ENCODE measurements at places on chromosomes 12 and 14.

DNA sequence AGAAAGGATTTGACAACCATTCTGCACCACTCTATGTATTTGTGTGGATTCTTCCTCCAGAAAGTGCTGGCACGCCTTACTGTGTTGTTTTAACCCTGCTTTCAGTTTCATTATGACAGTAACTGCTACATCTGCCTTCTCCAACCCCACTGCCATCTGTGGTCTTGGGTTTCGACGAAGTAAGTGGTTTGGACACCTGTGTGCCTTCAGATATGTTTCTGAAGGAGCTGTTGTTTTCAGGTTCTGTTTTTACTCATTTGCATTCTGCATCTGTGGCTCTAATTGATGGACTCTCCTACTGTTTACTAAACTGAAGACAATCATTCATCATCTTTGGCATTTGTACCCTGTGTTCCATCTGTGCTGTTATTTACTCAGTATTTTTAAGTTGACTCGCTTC is 4.1 kb downstream of the TSHR start:
- DNase-seq: no peak

- no peak for DNase-seq
Observed at GRCh38 chr14:73714656-73715081, 485 bp upstream of the PNMA1 start.

DNA sequence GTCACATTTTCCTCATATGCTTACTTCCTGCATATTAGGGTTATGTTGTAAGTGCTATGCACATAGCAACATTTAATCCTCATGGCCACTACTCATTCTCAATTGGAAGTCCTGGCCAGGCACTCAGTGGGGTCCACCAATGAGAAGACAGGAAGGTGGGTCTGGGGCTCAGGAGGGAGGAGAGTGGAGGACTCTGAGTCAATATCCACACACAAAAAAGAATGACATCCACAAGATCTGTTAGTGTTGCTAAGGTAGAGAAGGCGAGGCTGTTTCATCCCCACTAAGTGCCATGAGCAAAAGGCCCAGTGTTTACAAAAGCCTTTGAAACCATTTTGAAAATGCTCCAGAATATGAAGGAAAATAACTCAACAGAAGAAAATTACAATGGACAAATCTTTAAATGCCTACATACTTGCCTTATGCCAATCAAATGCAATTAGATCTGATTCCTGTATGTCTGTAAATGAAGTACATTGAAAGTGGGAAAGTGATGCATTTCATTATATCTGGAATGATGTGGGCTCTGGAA is 53.9 kb downstream of the EID3 start:
- DNase-seq: no peak

- DNase-seq: peak; percentile 49
Observed at GRCh38 chr12:96208346-96208745, 14.2 kb downstream of the ELK3 start.

- DNase-seq: no peak
Observed at GRCh38 chr14:56874375-56874774, 64.1 kb upstream of the OTX2 start.

DNA sequence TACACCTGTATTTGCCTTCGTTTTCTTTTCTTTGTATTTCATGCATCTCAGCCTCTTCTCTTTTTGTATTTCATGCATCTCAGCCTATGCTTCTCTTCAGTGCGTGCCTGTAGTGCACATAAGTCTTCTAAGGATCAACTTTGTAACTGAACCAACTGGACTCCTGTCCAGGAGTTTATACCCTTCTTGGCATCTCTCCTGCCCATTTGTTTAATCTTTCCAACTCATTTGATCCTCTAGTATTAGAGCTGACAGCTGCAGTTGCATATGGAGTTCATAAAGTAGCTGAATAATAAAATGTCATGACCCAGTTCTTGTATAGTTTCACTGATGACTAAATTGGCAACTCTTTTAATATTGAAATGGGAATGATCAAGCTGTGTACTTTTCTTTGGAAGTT is 89.7 kb downstream of the FGD4 start:
- no peak for DNase-seq

DNA sequence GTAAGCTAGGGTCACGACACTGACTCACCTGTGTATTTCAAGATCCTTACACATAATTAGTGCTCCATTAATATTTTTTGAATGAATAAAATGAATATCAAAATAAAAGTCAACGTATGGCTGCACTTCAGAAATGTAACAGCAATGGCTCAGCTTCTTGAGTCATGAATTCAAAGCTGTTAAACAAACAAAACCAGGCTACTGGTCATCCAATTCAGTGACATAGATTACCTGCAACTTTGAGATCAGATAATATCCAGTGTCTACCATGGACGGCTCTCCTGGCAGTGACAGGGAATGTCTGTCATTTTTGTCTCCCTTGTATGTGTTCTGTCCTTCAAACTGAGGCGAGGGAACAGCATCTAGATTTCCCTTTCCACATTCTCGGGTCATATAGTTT is 225.6 kb downstream of the EFCAB11 start:
- no peak for DNase-seq

DNA sequence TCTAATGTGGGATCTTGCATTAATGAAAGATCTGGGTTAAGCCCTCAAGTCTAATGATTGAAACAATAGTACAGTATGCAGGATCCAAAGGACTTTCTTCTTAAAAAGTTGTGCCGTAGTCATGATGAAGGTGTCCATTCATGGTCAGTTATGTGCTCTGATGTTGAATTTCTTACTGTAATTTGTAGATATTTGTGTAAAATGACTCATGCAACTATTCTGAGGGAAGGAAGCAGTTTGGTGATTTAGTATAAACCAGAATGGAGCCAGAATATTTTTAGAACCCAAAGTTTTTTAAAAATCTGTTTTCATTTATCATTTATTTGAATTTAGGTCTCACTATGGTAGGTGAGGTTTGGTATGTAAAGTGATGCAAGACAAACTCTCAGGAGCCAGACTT is 151.2 kb downstream of the AKAP6 start:
- DNase-seq: no peak

GRCh38 chr12:26935636-26936378 is 2.0 kb downstream of the INTS13 start:
- DNase-seq: no peak

DNA sequence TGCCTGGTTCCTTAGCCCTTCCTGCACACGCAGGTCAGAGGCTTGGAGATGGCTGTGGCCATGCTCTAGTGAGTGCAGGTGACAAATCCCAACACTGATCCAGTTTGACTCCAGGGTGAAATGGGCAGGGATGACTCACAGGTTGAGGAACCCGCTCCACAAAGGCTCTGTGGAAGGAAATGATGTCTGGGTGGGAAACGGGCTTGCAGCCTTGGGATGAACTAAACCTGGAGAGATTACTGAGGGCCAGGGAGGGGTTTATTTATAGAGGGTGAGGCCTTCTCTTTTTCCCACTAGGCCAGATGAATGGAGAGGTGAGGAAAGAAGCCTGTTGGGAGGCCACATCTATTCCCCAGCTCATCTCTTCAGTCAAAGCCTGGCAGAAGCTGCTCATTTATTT is 29.3 kb upstream of the EMP1 start:
- no peak for DNase-seq

- no peak for DNase-seq
Observed at GRCh38 chr12:111748151-111748672, 18.5 kb upstream of the ALDH2 start.

DNA sequence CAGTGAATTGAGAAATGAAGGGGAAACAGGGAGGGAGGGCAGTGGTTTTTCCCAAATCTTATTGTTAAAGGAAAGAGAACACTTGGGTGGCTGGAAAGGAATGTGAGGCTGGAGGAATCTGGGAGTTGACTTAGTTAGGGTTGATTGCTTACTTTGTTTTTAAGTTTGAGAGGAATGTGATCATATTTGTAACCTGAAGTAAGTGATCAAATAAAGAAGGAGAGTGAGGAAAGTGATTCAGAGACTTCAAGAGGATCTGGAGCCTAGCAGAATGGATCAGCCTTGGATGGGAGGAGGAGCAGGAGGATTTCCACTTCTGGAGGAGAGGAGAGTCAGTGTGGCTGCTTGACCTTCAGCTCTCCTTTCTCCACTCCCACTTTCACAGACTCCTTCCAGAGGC is 6.0 kb upstream of the LRP6 start:
- no peak for DNase-seq

DNA sequence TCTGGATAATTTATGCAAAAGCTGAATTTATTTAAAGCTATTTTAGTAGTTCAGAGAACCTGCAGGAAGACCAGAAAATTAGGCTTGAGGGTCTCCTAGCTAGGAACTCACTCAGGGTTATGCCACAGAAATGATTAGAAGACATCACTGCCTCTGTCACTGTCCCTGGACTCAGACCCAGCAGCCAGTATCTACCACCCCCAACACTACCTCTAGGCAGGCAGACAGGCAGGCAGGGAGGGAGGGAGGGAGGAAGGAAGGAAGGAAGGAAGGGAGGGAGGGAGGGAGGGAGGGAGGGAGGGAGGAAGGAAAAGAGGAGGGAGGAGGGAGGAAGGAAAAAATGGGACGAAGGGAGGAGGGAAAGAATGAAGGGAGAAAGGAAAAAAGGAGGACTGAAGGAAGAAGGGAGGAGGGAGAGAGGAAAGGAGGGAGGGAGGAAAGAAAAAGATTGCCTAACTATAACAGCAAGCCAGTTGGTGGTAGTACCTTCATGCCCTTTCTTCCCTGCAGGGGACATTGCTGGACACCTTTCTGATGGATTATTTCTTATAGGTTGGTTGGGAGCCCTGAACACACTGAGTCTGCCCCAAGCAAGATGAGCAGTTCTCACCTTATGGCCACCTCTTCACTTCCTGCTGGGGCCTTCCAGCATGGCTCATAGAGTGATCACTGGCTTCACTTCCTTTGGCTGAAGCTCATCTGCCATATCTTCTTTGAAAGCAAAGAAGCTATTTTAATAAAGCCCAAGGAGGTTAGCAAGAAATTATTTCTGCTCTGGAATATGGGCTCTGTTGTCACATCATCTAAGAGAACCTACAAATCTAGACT is 49.7 kb downstream of the KICS2 start:
- no peak for DNase-seq

DNA sequence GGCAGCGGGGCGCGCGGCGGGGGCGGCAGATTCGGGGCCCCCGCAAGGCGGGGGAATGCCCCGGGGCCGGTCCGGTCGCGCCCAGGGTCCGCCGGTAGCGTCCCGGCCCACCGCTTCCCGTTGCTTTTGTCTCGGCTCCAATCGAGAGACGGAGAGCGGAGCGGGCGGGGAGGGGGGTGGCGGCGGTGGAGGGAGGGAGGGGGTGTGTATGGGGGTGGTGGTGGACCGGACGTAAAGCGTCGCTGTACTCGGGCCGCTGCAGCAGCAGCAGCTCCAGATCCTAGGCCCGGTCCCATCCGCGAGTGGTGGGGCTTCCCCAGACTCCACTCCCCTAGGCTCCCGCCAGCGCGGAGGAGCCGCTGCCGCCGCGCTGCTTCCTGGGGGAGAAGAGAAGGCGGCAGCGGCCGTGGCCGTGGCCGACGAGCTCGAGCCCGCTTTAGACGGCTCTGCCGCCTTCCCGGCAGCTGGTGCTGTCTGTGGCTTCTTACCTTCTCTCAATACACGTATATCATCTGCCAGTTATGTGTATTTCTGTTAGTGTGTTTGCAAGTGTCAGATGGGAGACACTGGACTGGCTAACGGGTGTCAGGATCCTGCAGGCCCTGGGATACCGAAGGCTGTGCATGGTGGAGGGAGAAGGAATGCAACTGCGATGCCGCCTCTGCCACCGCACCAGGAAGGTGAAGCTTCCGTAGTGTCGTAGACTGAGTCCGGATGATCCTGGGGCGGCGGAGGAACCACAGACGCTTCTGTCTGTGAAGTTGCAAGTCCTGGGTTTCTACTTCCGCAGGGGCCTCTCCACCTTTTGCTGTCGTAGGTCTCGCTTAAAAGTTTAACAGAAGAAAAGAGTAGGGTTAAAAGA is 508 bp downstream of the CNOT2 start:
- DNase-seq: peak; percentile 86

DNA sequence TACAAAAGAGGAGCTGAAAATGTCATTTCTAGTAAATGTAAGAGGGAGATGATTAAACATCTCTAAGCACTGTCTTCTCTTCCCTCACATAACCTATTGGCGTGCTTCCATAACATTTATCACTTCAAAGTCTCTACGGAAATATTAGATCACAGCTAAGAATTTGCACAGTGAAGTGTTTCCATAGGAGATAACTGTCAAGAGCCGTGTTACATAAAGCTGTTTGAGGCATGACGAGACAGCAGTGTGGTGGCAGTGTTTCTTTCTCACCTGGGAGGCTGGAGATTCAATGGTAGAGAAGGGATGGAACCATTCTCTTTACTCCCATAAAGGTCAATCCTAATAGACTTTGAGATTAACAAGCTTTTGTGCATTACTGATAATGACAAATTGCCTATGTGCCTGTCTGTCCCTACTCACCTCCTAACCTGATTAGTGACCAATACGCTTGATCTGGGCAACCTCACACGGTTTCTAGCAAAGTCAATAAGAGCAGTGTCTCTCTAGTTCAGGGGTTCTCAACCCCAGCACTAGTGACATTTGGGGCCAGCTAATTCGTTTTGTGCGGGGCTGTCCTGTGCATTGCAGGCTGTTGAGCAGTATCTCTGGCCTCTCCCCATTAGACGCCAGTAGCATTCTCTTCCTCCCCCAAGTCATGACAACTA is 35.3 kb downstream of the FBXW8 start:
- DNase-seq: no peak

DNA sequence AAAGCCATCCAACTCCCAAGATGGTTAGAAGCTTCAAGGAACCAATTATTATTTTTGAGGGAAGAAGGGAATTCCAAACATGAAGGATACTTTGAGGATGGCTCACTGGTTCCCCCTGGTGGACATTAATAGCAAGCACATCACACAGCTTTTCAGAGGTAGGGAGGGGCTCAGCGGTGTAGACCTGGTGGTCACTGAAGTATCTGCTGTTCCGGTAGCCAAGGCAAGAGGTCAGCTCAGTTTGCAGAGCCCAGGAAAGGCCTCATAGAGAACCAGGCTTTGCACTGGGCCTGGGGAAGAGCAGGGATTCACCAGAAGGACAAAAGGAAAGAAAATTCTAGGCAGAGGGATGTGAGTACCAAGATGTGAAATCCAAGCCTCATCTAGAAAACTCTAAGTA is 118.7 kb downstream of the KSR2 start:
- DNase-seq: no peak

DNA sequence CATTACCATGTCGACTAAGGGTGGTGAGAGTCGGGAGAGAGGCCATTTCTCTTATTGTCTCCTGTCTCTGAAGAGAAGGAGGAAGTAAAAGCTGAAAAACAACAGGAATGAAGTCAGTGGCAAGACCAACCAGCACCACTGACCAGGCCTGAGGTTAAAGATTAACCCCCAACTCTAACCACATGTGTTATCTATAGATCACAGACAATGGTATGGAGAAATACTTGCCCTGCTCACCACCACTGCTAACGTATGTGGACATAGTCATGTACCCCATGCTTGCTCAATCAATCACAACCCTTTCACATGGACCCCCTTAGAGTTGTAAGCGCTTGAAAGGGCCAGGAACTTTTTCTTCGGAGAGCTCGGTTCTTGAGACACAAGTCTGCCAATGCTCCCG is 690.9 kb upstream of the LMO3 start:
- DNase-seq: no peak

- no peak for DNase-seq
Observed at GRCh38 chr12:65335021-65335714, 56.7 kb downstream of the MSRB3 start.

GRCh38 chr14:56992332-56992820 is 182.1 kb upstream of the OTX2 start:
- no peak for DNase-seq

Measured in coronary artery (tissue), 2 donors.